ENCODE measurements at places on chromosomes 4 and X.

GRCh38 chrX:144494074-144494473 lies 610.2 kb downstream of the UBE2NL start:
- no peak for DNase-seq

DNA sequence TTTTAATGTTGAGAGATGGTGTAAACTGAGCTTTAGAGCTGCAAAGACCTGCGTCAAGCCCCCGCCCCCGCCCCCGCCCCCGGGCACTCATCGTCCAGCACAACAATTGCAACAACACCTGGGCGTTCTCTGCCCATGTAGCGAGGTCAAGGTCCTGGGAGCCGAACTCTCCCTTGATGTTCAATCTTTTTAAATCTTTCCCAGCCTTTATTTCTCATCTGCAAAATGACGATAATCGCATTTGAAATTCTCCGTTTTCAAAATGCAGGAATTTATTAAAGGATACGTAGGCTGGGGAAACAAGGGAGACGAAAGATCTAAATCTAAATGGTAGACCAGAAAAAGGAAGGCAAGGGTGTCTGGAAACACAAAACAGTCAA lies 648 bp upstream of the MSMO1 start:
- no peak for DNase-seq

DNA sequence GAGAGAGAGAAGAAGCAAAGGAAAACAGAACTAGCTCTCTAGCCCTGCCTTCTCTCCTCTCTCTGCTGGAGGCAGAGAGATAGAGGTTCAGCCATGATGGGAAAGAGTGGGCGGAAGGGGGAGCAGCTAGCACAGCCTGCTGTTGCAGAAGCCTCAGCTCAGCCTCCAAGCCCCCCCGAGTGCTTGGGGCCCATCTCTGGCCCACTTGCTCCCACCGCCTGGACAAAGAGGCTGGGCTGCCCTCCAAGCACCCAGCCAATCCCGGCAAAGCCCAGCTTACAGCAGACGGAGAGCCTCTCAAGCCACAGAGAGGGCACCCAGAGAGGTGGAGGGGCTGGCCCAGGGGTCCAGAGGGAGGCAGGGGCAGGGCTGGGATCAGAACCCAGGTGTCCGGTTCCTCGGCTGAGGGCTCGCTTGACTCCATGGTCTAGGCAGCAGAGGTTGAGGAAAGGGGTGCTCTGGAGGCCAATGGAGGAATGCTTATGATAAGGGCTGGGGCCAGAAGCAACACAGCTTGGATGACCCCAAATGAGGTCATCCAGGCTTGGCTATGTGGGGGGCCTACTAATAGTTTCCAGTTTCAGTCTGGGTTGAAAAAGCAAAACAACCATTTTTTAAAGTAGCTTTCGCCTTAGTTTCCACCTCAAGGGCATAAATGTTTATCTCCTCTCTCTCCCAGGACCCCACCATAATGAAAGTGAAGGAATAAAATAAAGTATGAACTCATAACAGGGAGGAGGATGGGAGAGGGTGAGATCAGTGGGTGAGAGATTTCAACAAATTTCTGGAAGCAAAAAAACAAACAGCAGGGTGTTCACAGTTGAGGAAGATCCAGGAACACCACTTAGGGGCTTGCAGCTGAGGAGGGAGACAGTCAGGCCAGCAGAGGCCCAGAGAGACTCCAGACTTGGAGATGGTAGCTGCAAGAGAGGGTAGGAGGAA lies 24.9 kb upstream of the IQSEC2 start:
- DNase-seq = no peak

GRCh38 chr4:30822911-30823551 lies 102.9 kb downstream of the PCDH7 start:
- DNase-seq = no peak

- no peak for DNase-seq
Observed at GRCh38 chr4:52783069-52783468, 31.8 kb upstream of the ERVMER34-1 start.

GRCh38 chr4:47719576-47719975 lies 118.3 kb downstream of the CORIN start:
- DNase-seq = no peak

DNA sequence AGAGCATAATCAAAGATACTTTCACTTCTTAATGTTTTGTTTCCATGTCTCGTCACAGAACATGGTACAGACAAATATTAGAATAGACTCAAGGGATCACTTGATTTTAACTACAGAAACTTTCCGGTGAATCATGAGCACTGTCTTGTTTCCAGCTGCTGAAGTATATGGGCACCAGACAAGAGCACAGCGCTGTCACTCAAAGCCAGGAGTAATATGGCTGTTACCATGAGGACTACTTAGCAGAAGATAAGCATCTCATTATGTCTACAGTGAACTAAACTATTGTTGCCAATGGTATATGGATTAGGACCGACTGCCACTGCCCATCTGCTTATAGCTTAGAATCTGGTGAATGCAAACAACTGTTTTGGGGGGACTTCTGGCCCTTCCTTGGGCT lies 34.3 kb downstream of the MECP2 start:
- DNase-seq = no peak

DNA sequence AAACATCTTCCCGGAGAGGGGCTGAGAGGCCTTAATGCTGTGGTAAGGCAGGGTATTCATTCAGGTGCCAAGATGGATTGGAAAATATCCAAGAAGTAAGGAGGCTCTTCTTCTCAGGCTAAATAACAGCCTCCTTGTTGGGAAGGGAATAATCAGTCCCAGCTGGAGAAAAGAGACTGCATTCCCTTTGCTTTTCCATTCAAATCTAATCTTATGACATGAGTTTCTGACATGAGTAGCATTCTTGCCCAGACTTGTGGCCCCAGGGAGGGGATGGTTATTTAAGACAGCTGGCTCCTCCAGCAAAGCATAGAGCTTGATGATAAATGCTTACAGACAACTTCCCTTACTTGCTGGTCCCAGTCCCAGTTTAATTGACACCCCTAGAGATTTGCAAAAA lies 98.3 kb downstream of the DCLK2 start:
- no peak for DNase-seq

GRCh38 chrX:19805046-19805690 lies 82.2 kb downstream of the SH3KBP1 start:
- DNase-seq = no peak

GRCh38 chrX:15349046-15349445 lies 13.7 kb upstream of the PIGA start:
- DNase-seq = no peak

- no peak for DNase-seq
Observed at GRCh38 chr4:23070848-23071570, 378.3 kb downstream of the GBA3 start.

GRCh38 chrX:68929332-68930150 lies 100.7 kb downstream of the EFNB1 start:
- DNase-seq = no peak

GRCh38 chr4:14596904-14597303 lies 405.4 kb upstream of the CPEB2 start:
- DNase-seq = no peak

DNA sequence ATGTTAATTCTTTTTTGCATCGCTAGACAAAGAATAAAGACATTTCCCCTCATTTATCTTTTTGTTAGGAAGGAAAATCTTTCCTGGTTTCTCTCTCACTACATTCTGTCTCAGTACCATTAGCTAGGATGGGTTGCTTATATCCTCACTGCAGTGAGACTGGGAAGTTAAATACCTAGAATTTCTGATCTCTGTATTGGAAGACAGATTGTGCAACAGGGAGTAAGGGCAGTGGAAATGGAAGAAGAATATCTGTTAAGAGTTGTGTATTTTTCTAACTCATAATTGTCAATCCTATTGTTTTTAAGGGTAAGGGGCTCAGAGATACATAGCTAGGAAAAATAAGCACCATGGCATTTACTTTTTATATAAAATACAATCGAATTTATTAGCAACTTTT lies 19.6 kb downstream of the PTPN13 start:
- DNase-seq = no peak

DNA sequence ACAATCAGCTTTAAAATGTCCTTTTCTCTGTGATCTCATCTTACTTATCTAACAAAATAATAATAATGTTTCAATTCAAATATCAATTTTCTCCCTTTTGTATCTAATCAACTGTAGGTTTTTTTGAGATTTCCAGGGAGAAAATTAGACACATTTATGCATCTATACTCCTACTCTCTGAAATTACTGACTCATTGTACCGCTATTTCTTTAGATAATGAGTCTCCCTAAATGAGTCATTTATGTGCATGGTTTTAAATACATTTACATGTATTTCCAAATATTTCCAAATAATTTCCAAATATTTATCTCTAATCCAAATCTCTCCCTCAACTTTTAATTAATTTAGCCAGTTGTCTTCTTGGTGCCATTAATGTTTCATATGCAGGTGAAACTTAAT lies 621.0 kb downstream of the TECRL start:
- DNase-seq = no peak

DNA sequence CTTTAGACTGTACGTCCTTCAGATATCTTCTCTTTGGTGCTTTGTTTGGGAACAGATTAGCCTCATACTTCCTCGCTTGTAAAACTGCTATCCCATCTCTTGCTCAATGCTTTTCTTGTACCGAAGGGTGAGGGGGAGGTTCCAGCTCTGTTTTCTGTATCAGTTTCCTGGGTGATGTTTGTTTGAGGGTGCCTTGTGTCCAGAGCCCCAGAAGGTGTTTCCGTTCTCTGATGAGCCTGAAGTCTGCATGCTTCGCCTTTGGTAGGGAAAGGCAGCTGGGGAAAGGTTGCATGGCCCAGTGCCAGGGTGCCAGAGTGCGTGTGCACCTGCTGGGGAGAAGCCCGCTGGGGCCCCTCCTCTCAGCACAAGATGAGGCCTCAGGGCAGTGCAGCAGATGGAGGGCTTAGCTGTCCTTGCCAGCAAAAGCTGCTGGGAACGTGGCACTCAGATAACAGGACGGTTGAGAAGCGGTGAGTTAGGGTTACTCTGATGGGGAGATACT lies 73.7 kb downstream of the TBL1X start:
- DNase-seq = no peak

DNA sequence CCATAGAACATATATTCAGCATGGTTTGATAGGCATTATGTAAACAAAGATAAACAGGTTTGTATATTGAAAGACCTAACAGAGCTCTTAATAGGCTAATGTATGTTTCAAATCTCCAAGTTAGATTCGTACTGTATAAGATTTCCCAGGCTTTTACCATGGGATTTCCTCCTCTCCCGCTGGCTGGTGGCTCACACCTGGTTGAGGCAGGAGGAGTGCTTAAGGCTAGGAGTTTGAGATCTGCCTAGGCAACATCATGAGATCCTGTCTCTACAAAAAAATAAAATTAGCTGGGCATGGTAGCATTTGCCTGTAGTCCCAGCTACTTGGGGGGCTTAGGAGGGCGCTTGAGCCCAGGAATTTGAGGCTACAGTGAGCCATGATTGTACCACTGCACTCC lies 5.4 kb downstream of the CPE start:
- no peak for DNase-seq

DNA sequence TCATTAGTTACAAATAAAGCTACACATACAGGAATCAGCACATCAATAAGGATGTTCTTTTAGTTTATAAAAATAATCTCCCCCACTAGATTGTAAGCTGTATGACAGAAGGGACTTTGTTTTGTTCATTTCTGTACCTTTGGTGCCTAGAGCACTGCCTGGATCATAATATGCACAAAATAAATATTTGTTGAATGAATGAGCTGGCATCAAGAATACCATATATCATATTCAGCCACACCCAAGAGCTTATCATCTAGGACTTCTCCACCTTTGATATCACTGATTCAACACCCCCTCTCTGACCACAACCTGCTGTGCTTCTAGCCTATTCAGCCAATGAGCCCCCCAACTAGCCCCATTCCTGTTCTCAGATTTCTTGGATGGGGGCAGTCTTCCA lies 10.6 kb downstream of the SYTL4 start:
- no peak for DNase-seq

GRCh38 chrX:149527705-149528104 lies 13.1 kb upstream of the EOLA1 start:
- DNase-seq = no peak

- no peak for DNase-seq
Observed at GRCh38 chr4:173546776-173547175, 16.7 kb upstream of the HAND2 start.

GRCh38 chrX:110125446-110126162 lies 122.7 kb downstream of the TMEM164 start:
- no peak for DNase-seq

GRCh38 chr4:187606581-187606980 lies 389.0 kb upstream of the ZFP42 start:
- DNase-seq = no peak

GRCh38 chr4:5142726-5143125 lies 91.4 kb downstream of the STK32B start:
- DNase-seq = no peak

DNA sequence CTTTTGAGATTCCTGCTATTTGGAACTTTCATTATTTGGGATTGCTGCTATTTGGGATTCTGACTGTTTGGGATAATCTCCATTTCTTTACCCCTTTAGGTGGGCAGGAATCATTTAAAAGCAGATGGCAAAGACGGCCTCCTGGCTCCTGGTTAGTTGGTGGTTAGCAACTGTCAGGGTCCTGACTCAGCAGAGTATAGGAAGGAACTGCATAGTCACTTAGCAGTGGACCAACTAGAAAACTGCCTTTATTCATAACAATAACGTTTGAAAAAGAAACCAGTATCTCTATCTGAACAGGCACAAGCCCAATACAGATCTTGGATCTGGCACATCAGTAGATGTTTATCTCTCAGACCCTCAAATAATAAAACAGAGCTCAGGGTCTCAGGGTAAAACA lies 469.7 kb upstream of the FGF16 start:
- no peak for DNase-seq

DNA sequence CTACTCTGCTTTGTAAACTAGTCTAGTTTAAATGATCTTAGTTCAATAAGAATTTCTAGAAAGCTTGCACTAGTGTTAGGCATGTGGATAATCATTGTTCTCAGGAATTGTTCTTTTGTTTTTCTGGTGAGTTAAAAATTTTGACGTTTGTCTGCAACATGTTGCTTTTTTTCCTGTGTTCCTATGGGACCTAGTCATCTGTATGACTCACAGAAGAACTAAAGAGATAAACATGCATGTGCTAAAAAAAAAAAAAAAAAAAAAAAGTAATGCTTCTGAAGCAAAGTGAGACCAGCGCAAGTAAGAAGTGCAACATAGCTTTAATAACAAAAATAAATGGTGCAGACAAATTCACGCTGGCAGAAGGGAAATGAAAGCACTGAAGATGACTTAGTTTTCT lies 471.2 kb downstream of the IQCM start:
- no peak for DNase-seq

GRCh38 chr4:142150483-142150882 lies 514.1 kb downstream of the IL15 start:
- DNase-seq = no peak

- no peak for DNase-seq
Observed at GRCh38 chrX:115650449-115650848, 89.5 kb downstream of the PLS3 start.

DNA sequence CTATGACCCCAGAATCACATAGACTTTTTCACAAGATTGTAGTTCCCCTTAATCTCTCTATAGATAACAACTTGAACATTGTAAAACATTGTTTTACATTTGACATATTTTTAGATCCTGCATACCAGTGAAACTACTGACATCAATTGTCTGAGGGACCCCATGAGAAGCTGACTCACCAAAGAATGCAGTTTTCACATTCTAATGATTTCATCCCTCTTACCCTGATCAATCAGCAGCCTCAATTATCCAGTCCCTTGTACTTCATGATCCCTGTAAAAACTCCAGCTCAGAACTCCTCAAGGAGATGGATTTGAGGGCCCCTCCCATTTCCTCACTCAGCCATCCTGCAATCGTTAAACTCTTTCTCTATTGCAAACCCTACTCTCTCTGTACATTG lies 411.0 kb upstream of the NDST3 start:
- no peak for DNase-seq

GRCh38 chrX:3448563-3448962 lies 102.1 kb upstream of the MXRA5 start:
- no peak for DNase-seq
